ENCODE measurements at places on chromosomes 1 and 21.

DNA sequence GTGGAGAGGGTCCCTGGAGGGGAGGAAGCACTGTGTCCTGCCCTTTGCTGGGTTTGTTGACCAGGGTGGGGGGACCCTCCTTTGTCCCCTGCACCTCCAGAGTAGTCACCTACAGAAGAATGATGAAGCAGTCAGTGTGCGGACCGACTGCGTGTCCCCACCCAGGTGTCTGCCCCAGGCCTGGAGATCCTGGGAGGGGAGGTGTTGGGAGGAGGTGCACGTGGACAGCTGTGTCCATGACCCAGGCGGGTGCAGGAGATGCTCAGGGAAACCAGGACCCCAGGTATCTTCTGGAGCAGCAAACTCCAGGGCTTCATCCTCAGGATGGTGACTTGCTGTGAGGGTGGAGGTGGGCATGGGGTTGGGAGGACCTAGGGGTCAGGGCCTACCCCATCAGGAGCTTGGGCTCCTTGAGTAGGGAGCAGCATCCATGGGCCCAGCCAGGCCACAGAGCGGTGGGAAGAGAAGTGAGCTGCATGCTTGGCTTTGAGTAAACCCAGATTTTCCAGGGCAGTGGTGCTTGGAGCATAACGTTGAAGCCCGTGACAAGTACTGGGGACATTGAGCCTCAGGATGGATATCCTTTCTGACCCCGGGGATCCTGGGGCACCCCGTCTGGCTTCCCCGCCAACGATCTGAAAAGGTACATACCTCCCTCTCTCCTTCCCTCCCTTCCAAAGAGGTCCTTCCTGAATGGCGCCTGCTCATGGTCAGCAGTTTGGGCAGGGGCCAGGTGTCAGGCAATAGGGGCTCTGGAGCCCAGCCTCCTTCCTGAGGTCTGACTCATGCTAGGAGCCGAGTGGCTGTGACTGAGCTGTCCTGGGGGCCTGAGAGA, 13.7 kb downstream of the ACTRT2 start:
- DNase-seq, result no peak

GRCh38 chr1:36625935-36626310, 143.2 kb upstream of the CSF3R start:
- no peak for DNase-seq

- no peak for DNase-seq
These were observed 10.9 kb upstream of the CCT8 start for GRCh38 chr21:29084372-29084771.

DNA sequence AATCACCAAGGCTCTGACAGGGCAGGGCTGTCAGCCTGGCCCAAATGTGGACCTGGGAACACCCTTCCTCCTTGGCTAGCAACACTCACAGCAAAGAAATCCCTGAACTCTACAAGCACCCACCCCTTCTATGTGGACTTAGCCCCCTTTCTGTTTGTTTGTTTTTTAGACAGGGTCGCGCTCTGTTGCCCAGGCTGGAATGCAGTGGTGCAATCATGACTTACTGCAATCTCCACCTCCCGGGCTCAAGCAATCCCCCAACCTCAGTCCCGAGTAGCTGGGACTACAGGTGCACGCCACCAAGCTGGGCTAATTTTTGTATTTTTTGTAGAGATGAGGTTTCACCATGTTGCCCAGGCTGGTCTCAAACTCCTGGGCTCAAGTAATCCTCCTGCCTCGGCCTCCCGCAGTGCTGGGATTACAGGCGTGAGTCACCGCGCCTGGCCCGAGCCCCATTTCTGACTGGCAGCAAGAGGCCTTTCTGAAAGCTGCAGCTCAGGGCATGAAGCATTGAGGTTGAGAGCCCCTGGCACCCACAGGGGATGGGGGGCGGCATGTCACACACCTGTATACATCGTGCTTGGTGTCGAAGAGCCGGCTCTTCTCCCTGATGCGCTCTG, 16.2 kb downstream of the RIPK4 start:
- no peak for DNase-seq

DNA sequence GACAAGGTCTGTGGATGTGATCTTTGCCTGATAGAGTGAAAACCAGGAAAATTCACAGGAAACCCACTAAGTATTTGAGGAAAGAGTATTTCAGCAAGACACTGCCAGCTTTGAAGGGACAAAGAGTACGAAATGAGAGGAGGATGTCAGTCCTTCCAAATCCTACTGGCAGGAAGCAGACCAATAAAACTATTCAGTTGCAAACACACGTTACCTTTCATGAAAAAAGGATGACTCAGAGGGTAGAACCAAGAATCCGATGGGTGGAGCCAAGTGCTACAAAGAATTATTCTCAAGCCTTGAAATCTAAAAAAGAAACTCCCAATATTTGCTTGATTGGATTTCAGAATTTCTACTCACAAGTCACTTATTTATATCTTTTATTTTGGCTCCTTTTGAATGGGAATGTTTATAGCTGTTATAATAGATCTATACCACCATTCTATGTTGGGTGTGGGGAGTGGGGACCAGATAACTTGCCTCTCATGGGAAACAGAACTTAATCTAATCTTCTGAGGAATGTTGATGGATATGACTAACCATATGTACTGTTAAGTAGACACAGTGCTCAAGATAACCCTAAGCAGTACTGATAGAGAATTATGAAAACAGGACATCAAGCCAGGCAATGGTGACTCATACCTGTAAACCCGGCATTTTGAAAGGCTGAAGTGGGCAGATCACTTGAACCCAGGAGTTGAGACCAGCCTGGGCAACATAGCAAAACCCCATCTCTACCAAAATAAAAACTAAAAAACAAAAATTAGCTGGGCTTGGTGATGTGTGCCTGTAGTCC, 19.3 kb upstream of the HEATR1 start:
- DNase-seq, result no peak

DNA sequence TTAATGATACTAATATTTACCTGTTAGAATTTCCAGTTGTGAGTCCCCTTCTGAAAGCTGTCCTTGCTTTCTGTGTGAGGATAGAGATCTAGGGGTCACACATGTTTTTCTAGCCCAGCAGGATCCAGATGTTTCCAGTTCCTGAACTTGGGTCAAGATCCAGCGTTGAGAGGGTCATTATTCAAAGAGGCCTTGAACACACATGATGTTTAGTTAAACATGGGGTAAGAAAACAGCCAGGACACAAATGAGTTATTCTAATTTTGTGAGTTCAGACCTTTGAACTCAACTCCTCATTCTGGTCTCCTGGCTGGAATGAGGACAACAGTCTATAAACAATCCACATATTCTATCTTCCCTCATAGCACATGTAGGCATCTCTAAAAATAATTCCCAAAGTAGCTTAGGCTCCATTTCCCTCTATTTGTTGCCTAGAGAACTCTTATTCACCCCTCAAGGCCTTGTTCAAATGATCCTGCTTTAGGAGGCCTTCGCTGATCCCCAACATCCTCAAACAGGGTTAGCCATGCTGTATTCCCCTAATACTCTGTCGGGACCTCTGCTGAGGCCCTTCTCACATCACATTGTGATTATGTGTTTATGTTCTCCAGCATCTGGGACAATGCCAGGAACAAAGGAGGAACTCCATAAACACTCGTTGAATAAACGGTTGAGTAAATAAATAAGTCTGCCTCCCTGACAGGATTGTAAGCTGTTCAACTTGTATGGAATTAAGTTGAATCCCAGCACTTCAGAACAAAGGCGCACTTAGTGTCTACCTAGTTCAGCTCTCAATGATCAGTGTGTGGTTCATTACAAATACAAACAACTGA, 15.0 kb upstream of the KCNN3 start:
- DNase-seq, result no peak

GRCh38 chr1:203153051-203153988, 22.3 kb downstream of the MYBPH start:
- no peak for DNase-seq

DNA sequence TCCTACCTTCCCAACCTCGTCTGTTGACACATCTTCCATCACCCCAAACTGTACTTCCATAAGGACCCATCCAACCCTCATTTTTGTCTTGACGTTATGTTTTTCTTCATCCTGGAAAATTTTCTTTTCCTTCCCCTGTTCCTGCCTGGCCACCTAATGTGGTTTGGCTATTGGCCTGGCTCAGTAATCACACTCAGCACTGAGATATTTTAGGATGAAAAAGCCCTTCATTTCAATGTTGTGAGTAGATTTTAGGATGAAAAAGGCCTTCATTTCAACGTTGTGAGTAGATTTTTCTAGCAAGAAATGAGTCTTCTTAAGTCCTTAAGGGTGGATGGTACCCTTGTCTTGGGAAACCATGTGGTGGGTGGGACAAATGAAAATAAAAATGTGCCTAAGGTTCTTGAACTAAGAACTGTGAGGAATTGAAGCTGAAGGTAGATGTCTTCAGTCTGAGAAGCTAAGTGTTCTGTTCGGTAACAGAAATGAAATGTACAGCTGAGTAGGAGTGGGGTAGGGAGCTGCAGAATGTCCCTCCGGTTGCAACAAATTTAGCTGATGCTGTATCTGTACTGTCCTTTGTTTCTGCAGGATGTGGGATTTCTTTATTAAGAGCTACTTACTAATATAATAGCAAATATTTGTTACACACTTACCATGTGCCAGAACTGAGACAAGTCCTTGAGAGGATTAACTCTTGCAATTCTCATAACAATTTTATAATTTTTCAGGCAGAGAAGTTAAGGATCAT, 36.1 kb downstream of the DNTTIP2 start:
- peak; percentile 32 for DNase-seq

GRCh38 chr21:42247716-42248115, 28.8 kb downstream of the ABCG1 start:
- no peak for DNase-seq

- no peak for DNase-seq
These were observed 5.4 kb downstream of the CD2 start for GRCh38 chr1:116759636-116760035.

- DNase-seq, result peak; percentile 52
These were observed 24.4 kb downstream of the SLC45A1 start for GRCh38 chr1:8342325-8342724.

- no peak for DNase-seq
These were observed 18.7 kb downstream of the ACTRT2 start for GRCh38 chr1:3040004-3040403.

GRCh38 chr1:52601991-52602855, at the start of gene GPX7:
Gene GPX7, plus strand, starts transcription at chr1:52602371. Its CDS starts 39 bp downstream, at chr1:52602410.
- peak; percentile 79 for DNase-seq

- no peak for DNase-seq
These were observed 456 bp downstream of the TOMM40L start for GRCh38 chr1:161226320-161226711.

DNA sequence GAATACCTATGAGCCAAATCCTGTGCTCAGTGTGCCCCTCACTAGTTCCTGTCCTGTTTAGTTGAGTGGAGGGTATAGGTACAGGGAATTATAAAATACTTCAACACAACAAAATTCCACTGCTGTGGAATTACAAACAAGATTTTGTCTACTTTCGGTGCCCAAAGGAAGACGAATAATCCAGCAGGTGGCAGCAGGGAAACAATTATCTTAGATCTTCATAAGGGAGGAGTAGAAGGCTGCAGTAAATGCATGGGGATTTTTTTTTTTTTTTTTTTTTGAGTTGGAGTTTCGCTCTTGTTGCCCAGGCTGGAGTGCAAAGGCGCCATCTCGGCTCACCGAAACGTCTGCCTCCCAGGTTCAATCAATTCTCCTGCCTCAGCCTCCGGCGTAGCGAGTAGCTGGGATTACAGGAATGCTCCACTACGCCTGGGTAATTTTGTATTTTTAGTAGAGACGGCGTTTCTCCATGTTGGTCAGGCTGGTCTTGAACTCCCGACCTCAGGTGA, 2.0 kb upstream of the PIP5K1A start:
- DNase-seq, result peak; percentile 46

- DNase-seq, result peak; percentile 65
These were observed 20.7 kb upstream of the DNASE2B start for GRCh38 chr1:84377480-84378095.

DNA sequence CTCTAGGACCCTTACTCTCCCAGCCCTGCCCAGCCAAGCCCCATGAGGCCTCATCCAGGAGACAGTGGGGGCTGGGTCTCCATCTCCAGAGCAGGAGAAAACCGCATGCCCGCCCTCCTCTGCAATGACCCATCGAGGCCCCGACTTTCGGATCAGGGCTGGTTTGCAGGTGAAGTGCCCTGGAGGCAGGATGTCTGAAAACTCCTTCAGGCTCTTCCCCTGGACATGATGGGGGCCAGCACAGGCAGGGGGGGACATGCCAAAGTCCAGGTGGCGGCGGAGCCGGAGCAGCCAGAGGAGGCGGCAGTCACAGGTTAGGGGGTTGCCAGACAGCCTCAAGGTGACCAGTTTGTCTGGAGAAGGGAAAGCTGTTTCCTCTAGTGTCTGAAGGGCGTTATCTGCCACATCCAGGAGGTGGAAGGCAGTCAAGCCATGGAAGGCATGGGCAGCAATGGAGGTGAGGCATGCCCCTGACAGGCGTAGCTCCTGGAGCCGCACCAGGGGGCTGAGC, 3.9 kb downstream of the LINGO4 start:
- no peak for DNase-seq

DNA sequence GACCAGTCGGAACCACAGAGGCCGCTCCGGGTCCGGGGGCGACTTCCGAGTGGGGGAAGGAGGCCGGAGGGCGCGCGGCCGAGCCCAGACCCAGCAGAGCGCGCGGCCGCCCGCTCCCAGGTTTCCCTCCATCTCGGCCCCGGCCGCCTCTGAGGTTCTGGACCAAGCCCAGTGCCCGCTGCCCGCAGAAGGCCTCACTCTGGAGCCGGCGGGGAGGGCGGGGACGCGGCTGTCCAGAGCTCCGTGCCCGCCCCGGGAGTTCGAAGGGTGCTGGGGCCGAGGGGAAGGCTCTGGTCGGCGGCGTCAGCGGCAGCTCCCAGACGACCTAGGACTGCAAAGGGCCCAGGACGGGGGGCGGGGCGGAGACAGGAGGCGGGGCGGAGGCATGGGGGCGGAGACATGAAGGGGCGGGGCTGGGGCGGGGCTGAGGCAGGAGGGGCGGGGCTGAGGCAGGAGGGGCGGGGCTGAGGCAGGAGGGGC, 48.0 kb upstream of the SLC19A1 start:
- DNase-seq, result peak; percentile 84

DNA sequence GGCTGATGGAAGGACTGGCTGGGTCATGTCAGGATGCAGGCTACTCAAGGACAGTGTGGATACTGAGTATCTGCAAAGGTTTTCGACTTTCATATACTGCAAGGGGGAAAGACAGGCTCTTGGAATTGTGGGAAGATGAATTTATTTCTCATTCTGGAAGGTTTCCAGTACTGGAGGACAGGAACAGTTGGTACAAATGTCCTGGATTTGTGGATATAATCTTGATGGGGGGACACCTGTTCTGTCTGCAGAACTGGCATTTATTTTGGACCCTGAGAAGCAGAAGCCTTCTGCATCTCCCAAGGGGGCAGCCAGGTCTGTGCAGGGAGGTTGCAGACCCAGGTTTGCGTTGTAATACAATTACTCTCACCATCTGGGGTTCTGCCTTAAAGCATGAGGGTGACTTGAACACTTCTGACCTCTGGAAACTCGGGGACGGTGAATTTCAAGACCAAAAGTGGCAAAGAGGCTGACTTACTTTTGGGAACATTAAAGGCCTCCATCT, 65.8 kb downstream of the NOS1AP start:
- DNase-seq, result no peak

GRCh38 chr1:35554266-35555211, 2.7 kb downstream of the KIAA0319L start:
- no peak for DNase-seq

- peak; percentile 38 for DNase-seq
These were observed 1.3 kb downstream of the DENND4B start for GRCh38 chr1:153945131-153945794.
